Immature natural killer cell (primary cell): ENCODE measurements at places on chromosomes 16 and 17. TPM values are rescaled to one million over a fixed set of nuclear protein-coding genes. Genes with fewer than 3 reads are reported as not detected.

The GAN gene
- polyA plus RNA-seq, result 1.3 TPM

The POLR2A gene
- 16.0 TPM for polyA plus RNA-seq

The WNT9B gene
- polyA plus RNA-seq, result not detected

The COPZ2 gene
- 38.9 TPM for polyA plus RNA-seq

The SLFN14 gene
- polyA plus RNA-seq, result 0.50 TPM

The CCL8 gene
- not detected for polyA plus RNA-seq

The ASPHD1 gene
- not detected for polyA plus RNA-seq

The FSCN2 gene
- not detected for polyA plus RNA-seq

The TBC1D3 gene
- not detected for polyA plus RNA-seq

The FBXW10 gene
- polyA plus RNA-seq, result not detected

The PRKCB gene
- polyA plus RNA-seq, result 78.7 TPM

The NSF gene
- 22.0 TPM for polyA plus RNA-seq

The TMEM88 gene
- not detected for polyA plus RNA-seq

The CCL14 gene
- polyA plus RNA-seq, result not detected

The HP gene
- polyA plus RNA-seq, result not detected

The IL34 gene
- not detected for polyA plus RNA-seq

The TMEM98 gene
- not detected for polyA plus RNA-seq

The TSNAXIP1 gene
- polyA plus RNA-seq, result not detected

The RAPGEFL1 gene
- not detected for polyA plus RNA-seq

The CPHXL gene
- polyA plus RNA-seq, result not detected

The RPL27 gene
- polyA plus RNA-seq, result 2,182 TPM

The MFSD6L gene
- not detected for polyA plus RNA-seq

The SPNS3 gene
- 7.3 TPM for polyA plus RNA-seq

The TMC5 gene
- polyA plus RNA-seq, result not detected

The ZNF597 gene
- polyA plus RNA-seq, result 1.2 TPM

The KRTAP9-7 gene
- not detected for polyA plus RNA-seq

The JPH3 gene
- not detected for polyA plus RNA-seq

The SLC35G6 gene
- polyA plus RNA-seq, result not detected

The PTX4 gene
- polyA plus RNA-seq, result not detected

The ITGAD gene
- not detected for polyA plus RNA-seq

The SDK2 gene
- polyA plus RNA-seq, result not detected

The DNAAF1 gene
- 2.6 TPM for polyA plus RNA-seq

The GALR2 gene
- polyA plus RNA-seq, result not detected

The KRT15 gene
- not detected for polyA plus RNA-seq

The ZG16 gene
- polyA plus RNA-seq, result not detected

The TOM1L2 gene
- polyA plus RNA-seq, result 4.2 TPM

The TP53TG3 gene
- not detected for polyA plus RNA-seq

The NPIPA8 gene
- polyA plus RNA-seq, result 0.32 TPM

The SYNGR3 gene
- polyA plus RNA-seq, result 4.6 TPM

The SNAI3 gene
- 11.7 TPM for polyA plus RNA-seq

The FAAP100 gene
- polyA plus RNA-seq, result 14.5 TPM

The STH gene
- not detected for polyA plus RNA-seq

The GNGT2 gene
- polyA plus RNA-seq, result 131 TPM

The ABCA6 gene
- polyA plus RNA-seq, result not detected

The KREMEN2 gene
- polyA plus RNA-seq, result not detected

The ZNF652 gene
- polyA plus RNA-seq, result 25.8 TPM

The HSPB9 gene
- polyA plus RNA-seq, result 0.11 TPM

The TMIGD1 gene
- not detected for polyA plus RNA-seq

The CCL7 gene
- not detected for polyA plus RNA-seq

The B3GNT9 gene
- 0.13 TPM for polyA plus RNA-seq

The C17orf78 gene
- polyA plus RNA-seq, result not detected

The MYH4 gene
- polyA plus RNA-seq, result not detected

The KRT31 gene
- not detected for polyA plus RNA-seq
